ENCODE measurements at places on chromosomes 12 and 14. TPM values are rescaled to one million over a fixed set of nuclear protein-coding genes. Genes with fewer than 3 reads are reported as not detected.

DNA sequence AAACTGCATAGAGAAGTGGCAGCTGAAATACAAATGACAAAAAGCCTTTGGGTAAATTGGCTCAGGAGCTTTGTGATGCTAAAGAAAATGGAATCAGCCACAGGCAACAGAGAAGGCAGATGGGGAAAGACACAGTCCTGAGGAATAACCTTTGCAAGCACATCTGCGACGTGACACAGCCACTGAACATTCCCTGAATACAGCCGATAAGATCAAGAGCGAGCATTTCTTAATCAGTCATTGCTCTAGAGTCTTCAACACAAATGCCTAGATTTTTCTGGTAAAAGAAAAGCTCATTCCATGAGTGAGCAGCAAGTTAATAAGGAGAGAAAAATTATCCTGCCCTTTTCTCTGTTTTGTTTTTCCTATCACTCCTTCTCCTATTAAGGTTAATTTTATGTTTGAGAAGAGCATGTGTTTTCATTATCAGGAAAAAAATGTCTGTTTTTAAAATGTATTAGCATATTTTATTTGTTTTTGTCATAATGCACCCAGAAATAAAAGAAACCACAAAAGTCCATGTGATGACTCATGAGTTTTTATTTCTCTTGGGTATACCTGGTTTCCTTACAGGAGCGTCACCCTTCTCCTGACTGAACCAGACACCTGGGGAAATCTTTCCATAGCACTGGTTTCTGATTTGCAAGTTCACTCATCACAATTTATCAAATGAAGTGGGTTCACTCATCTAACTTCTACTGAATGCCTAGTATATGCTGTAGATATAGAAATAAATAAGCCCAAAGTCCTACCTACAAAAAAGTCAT is 45.4 kb upstream of the PCED1B start:
- H3K4me3 ChIP-seq = no peak overlapping the region
- no peak for DNase-seq
- H3K4me1 ChIP-seq = peaks cover 8% of the 10 kb centered on the region
- H3K27me3 ChIP-seq = no peaks in the 10 kb centered on the region

Gene TCTN2
- total RNA-seq = 9.3 TPM

GRCh38 chr14:68695856-68696255 is 97.0 kb downstream of the ZFP36L1 start:
- no peaks in the 10 kb centered on the region for H3K27me3 ChIP-seq
- H3K4me3 ChIP-seq = no peak overlapping the region
- peaks cover 37% of the 10 kb centered on the region for H3K4me1 ChIP-seq
- H3K27ac ChIP-seq = peak overlapping the region; percentile 84
- no peaks in the 10 kb centered on the region for H3K36me3 ChIP-seq

Gene FLVCR2
- not detected for total RNA-seq

DNA sequence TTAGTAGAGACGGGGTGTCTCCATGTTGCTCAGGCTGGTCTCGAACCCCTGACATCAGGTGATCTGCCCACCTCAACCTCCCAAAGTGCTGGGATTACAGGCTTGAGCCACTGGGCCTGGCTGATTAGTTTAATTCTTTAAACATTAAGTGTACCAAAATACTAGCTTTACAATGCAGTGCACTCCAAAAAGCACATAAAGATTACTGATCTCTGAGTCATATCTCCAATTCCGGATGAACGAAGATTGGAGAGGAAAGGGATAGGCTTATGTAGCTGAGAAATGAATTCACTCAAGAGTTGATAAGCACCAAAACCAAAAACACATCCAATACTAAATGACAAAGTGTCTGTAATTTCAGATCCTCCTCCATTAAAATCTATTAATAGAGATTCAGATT is 15.1 kb downstream of the NAV3 start:
- no peak overlapping the region for H3K4me3 ChIP-seq
- H3K27ac ChIP-seq = no peak overlapping the region
- H3K36me3 ChIP-seq = no peaks in the 10 kb centered on the region
- H3K4me1 ChIP-seq = peaks cover 36% of the 10 kb centered on the region

All from GM23248 (cell line).